ENCODE measurements at places on chromosomes 1 and 21.
A peak's percentile ranks its signal among the peaks of the same experiment; 100 is the strongest.

DNA sequence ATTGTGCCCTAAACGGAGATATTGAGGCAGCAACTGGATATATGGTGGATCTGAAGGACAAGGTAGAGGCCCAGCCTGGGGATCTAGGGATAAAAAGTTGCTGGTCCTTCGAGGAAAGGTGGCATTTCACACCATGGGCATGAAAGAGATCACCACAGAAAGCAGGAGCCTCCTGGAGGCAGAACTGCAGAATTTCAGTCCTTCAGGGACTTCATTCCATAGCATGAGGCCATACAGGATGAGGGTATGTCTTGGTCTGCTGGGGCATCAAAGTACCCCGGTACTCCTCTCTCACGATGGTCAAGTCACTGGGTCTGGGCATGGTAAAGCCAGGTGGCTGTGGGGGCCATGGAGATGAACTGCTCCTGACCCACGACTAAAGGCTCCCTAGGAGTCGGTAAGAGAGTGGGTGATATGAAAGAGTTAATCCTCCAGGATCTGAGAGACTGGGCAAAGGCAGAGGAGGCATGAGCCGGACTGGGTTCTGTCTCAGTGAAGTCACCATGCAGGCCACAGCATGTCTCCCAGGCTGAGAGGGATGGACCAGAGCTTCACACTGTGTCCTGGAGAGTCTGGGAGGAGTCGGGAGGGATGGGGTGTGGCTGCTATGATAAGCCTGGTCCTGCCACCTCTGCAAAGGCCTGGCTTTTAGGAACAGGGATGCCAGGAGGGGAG is 5.8 kb upstream of the SPRR5 start:
- no peak for DNase-seq

GRCh38 chr1:83698644-83699043 is 300.3 kb downstream of the TTLL7 start:
- DNase-seq, result no peak

DNA sequence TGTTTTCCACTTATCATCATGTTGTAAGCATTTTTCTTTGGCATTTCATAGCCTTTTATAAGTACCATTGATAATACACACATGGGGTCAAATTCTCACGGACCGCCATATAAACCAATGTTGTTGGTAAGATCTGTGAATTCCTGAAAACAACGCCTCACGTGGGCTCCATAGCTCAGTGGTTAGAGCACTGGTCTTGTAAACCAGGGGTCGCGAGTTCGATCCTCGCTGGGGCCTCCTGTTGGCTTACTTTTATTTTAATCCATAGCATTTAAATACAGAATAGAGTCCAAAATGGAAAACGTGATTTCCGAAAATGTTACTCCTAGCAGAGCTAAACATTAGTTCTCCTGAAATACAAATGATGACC is 83.1 kb downstream of the HHIPL2 start:
- peak; percentile 31 for DNase-seq

GRCh38 chr1:153485863-153486262 is 25.4 kb upstream of the S100A7 start:
- DNase-seq, result no peak

DNA sequence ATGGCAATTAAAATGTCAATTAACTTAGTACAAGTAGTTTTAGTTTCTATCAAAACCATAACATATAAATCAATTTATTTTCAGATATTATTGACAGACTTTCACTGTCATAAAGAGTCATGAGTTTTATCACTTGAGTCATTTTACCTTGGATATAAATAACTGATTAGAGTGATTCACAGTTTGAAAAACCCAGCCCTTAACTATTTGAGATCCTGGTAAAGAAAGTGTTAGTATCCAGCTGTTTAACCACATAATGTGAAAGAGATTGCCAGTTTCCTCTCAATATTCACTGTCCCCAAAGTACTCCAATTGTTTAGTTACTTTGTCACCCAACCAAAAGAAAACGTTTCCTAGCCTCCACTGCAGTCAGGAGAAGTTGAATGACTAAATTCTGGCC is 91.3 kb downstream of the UCHL5 start:
- no peak for DNase-seq

- DNase-seq, result no peak
These were observed 96.7 kb upstream of the CXADR start for GRCh38 chr21:17416139-17416538.

GRCh38 chr1:101119289-101119688 is 93.7 kb upstream of the DPH5 start:
- no peak for DNase-seq

DNA sequence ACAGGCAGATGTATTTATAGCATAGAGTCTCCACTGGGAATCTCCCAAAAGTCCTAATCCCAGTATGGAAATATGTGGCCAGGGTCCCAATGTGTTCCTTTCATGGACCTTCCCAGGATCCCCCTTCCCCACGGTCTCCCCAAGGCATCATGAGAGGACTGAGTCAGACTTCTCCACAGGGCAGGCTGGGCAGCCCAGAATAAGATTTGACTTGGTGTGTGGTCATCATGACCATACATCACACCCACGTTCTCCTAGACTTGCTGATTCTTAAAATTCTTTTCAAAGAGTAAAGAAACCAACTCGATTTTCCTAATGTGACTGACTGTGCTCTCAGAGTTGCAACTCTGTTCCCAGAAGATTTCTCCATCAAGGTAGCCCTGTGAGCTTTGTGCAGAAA is 93.9 kb upstream of the CD34 start:
- no peak for DNase-seq

- no peak for DNase-seq
These were observed 31.7 kb upstream of the TADA1 start for GRCh38 chr1:166907763-166908162.

GRCh38 chr1:6783221-6783620 is 2.0 kb upstream of the CAMTA1 start:
- no peak for DNase-seq

DNA sequence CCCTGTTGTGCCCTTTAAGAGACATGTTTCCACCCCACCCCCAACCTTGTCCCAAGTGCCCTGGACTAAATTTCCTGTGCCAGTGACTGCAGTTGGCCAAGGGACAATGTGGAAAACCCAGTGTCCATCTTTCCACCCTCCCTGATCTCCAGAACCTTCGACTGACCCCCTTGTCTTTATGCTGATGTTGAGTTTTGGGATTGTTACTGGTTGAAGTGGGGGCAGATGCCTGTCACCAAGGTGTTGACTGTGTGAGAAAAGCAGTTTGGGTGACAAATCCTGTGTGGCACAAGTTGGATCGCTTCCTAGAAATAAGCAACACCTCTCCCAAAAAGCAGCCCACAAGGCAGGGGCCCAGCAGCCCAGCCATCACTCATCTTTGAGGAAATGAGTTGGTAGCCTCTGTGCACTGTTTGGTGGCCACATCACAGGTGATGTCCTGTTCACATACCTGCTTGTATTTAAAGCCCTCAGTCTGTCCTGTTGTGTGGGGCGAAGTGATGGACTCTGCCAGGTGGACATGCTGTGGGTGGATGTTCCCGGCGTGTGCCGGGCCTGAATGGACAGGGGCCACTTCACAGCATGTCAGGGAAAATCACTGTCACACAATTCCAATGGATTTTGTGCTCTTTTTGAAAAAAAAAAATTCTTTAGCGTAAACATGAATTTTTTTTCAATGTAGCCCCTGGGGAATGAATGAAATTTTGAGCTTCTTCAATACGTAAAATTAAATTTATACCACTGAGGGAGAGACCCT is 6.6 kb upstream of the MIIP start:
- no peak for DNase-seq

DNA sequence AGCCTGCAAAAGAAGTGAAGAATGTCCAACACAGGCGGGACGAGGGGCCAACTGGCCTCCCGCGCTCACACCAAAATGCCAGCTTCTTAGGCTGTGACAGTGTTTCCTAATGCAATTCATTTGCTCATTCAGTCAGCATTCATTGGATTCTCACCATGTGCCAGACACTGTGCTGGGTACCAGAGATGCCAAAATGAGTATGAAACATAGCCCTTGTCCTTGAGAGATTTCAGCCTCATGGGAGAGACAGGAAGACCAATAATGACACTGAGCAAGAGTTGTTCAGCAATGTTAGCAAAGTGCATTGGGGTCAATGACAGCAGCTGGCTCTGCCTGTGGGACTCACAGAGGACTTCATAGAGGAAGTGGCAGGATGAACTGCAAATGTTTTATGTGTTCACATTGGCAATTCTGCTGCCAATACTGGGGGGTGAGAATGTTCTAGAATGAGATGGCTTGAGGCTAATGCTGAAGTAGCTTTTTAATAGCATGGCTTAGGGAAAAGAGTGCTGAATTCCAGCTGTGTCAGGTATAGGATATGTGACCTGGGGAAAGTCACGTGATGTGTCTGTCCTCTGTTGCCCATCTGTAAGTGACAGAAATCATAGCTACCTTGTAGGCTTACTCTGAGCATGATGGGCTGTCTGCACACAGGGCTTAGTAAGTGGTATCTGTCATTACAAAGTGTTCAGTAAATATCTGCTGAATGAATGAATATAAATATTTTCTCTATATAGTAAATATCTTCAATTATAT is 58.3 kb upstream of the KIF26B start:
- no peak for DNase-seq

GRCh38 chr1:218957971-218958370 is 215.7 kb upstream of the LYPLAL1 start:
- no peak for DNase-seq

- no peak for DNase-seq
These were observed 147.9 kb downstream of the MRPL39 start for GRCh38 chr21:25459365-25459764.

- DNase-seq, result no peak
These were observed 924 bp downstream of the HMCN1 start for GRCh38 chr1:185734929-185735700.

GRCh38 chr1:174167265-174167803 is 8.0 kb downstream of the RABGAP1L start:
- no peak for DNase-seq

GRCh38 chr21:39150877-39151276 is 32.4 kb downstream of the PSMG1 start:
- no peak for DNase-seq

DNA sequence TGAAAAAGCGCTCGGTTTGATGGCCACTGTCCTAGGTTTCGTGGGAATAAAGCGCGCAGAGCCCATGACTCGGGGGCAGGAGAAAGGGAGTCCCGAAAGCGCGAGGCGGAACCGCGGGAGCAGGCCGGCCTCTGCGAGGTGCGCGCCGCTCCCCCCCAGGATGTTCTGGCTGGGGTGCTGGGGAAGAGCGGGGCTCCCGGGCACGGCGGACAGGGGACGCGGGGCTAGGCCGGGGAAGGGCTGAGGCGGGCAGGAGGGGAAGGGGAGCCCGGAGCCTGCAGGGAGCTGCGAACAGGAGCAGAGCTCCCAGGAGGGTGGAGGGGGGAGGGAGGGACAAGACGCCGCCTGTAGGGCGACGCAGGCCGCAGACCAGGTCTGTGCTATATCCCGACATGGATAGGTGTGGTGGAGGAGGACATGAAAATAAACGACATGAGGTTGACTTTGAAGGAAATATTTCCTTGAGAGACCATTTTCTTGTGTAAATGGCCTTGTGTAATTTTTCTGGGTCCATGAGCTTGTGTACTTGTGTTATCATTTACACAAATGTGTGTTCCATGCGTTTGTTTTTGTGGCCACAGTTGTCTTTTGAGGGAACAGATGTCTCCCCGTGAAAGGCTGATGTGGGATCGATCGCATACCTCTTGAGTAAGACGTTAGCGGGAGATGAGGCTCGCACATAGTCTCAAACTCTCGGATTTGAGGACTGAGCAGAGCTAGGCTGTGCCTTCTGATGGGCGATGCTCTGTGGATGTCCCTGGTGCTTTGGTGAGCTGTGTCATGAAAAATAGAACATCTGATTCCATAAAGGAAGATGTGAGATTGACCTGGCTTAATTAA is 1.3 kb downstream of the PCNT start:
- DNase-seq, result peak; percentile 34

- DNase-seq, result no peak
These were observed 58.9 kb upstream of the COL6A1 start for GRCh38 chr21:45922648-45923047.

DNA sequence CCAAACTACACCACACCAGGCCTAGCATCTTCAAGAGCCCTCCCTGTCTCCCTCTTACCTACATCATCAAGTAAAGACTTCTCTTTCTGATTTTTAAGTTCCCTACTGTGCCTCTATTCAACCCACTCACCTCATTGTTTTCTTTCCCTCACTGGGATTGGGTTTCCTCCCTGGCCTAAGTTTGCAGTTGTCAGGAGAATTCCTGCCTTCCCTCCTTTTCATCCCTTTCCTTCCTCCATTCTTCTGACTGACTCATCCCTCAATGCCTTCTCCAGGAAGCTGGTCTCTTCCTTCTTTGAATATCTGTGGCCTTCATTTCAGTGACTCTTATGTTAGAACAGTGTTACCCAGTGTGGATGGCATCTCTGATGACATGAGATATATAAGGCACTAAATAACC is 139.9 kb upstream of the KIAA0040 start:
- no peak for DNase-seq

- DNase-seq, result peak; percentile 36
These were observed 5.6 kb upstream of the S100A7 start for GRCh38 chr1:153465811-153466636.

- no peak for DNase-seq
These were observed 10.4 kb upstream of the TSPAN2 start for GRCh38 chr1:115099693-115100050.

- no peak for DNase-seq
These were observed 63.1 kb downstream of the ZNF281 start for GRCh38 chr1:200346700-200347099.

DNA sequence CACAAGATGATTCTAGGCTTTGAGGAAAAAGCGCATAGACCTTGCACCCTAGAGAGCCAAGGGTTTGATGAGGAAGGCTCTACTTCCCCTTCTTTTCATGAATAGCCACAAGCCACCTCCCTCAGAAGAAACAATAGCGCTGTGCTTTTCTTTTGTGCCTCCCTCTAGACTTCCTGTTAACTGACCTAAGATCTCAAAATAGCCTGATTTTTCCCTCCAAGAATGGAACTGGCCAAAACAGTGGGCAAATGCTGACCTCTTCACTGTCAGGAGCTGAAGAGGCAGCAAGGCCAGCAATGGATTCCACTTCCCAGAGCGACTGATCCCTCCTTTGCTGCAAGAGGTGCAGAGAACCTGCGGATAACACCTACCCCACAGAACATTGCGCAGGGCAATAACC is 362.8 kb downstream of the KCNH1 start:
- no peak for DNase-seq

DNA sequence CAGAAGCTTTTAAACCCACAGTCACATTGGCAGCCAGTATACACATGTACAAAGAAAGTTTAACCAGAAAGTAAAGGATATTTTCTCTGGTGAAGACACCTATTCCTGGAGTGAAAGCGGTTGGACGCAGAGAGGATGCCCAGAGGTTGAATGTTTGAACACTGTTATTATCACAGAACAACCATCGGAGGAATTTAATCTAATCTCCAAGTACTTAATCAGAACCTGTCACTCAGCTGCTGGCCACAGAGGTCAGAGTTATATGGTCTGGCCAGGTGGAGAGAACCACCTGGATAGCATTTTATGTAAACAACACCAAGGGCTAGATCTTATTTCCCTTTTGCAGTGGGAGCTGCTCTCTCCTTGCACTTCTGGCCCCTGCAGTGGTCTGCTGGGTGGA is 29.4 kb downstream of the SPATA46 start:
- no peak for DNase-seq

- no peak for DNase-seq
These were observed 262.6 kb downstream of the SIPA1L2 start for GRCh38 chr1:232367293-232367692.
